NCI-H2081 treated with DMSO at 0.1 percent for 48 hours (cell line): ENCODE measurements at places on chromosomes 1 and 21.

DNA sequence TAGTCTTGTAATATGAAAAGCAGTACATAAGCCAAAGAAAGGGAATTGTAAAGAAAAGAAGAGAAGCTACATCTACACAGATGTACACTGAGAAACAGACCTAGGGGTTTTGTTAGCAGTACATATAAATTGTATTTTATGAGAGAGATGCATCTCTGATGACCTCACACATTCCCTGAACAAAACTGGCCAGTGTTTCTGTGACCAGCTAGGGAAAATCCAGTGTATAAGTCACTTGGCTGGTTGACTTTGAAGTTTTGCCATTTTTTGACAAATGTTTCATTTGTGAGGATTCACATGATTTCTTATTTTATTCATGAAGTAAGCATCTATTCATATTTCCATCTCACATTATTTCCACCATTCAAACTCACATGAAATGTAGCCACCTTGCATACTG lies 28.3 kb upstream of the DYNLT5 start:
- DNase-seq: no peak

GRCh38 chr1:29513357-29513756 lies 277.0 kb downstream of the PTPRU start:
- DNase-seq: no peak

GRCh38 chr1:152047730-152048415 lies 11.1 kb upstream of the S100A11 start:
- no peak for DNase-seq

- no peak for DNase-seq
These were observed 657 bp upstream of the HDAC1 start for GRCh38 chr1:32291145-32291707.

- DNase-seq: no peak
These were observed 21.1 kb upstream of the ABCA4 start for GRCh38 chr1:94142022-94142421.

- no peak for DNase-seq
These were observed 2.8 kb upstream of the H6PD start for GRCh38 chr1:9231648-9232332.

DNA sequence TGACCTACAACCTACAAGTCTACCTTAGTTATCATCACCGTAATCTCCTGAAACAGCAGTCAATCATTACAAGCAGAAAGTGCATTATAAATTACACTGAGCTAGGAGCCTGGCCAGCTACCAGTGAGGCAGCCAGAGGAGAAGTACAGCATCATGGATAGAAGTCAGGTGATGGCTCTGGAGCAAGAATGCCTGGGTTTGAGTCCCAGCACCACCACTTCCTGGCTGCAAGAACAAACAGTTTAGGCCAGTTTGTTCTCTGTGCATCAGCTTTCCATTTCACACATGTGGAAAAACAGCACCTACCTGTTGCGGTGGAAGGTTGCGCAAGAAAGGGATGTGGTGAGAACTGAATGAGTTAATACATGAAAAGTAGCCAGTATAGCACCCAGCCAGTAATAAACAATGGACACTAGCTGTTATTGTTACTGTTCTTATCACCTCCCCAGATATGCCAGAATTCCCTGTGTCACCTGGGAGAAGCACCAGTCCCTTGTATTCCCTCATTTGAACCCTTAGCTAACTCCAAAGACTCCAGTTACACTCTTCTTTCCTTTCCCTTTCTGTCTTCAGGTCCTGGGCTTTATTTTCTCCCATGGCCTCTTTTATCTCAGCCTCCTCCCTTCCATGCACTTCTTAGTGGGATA lies 9.0 kb downstream of the CREG1 start:
- DNase-seq: no peak

DNA sequence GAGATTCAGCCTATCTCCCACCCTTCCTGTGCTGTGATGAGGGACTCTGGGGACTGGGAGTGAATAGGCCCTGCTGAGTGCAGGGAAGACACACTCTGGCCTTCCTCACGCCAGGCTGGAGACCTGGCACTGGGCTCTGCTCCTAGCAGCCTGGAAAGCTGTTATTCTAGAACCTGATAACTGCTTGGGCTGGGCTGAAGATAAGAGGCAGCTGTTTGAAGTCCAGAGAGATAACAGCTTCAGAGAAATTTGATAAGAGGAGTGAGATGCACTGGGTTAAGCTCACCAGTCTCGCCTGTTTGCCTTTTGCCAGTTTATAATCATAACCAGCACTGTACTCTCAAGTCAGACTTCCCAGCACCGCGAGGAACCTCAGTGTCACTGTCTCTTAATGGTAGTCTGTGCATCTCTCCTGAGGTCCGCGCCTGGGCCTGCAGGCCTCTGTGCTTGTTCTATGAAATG lies 46.6 kb upstream of the GPR37L1 start:
- DNase-seq: no peak

- no peak for DNase-seq
These were observed 105.6 kb downstream of the MIS18A start for GRCh38 chr21:32173121-32173724.

- DNase-seq: no peak
These were observed 18.6 kb downstream of the NKAIN1 start for GRCh38 chr1:31221072-31221471.

GRCh38 chr1:222991908-222992307 lies 151.1 kb downstream of the TLR5 start:
- DNase-seq: no peak

- DNase-seq: no peak
These were observed 65.7 kb upstream of the CYP2J2 start for GRCh38 chr1:59992040-59992820.

- DNase-seq: no peak
These were observed 50.4 kb upstream of the FMOD start for GRCh38 chr1:203401199-203401877.

DNA sequence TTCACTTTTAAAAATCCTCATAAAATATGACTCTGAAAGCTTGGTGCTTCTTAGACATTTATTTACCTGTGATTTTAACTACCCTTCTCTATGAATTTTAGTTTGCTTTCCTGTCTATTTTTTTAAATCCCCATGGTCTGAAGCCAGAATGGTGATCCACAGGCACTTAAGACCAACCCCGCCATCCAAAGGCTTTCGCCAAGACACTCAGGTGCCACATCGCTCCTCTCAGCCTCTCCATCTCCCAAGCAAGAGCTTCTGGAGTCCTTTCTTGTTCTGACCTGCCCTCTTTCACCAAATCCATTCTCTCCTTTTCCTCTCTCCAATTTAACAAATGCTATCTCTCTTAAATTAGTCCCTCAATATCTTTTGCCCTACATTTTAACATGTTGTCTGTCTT lies 464.6 kb downstream of the PCP4 start:
- no peak for DNase-seq

- no peak for DNase-seq
These were observed 35.2 kb upstream of the CTPS1 start for GRCh38 chr1:40944326-40944725.

- DNase-seq: no peak
These were observed 61.5 kb upstream of the RAVER2 start for GRCh38 chr1:64683419-64683818.

DNA sequence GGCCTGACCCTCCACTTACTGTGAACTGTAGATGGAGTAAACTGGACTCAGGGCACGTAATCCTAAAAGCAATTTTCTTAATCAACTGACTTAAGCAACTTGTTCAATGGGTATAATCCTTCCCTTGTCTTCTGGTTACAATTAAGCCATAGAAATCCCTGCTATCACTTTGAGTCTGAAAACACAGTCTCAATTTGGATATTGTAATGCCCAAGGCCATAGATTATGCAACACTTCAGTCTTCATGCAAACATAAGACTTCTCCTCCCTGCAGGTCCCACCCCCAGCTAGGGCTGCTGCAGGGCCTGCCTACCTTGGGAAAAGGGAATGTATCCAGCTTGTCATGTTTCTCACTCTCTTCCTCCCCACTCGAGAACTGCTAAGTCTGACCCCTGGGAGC lies 6.2 kb upstream of the SLC5A9 start:
- no peak for DNase-seq

DNA sequence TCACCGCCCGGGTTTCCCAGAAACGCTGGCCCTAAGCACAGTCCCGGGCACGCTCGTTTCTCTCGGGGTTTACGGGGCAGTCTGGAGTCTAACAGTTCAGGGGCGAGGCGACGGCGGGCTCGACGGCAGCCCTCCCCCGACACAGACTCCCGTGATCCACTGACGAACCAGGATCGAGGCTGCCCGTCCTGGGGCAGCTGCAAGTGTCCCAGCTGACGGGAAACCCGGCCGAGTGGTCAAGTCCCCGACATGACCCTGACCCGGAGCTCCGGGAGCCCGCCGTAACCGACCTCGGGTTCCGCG lies 494 bp downstream of the UBE2J2 start:
- DNase-seq: no peak

- no peak for DNase-seq
These were observed 114.5 kb upstream of the KCNK2 start for GRCh38 chr1:214967865-214968575.

- DNase-seq: no peak
These were observed 258.9 kb upstream of the SGIP1 start for GRCh38 chr1:66275083-66275482.

GRCh38 chr1:161398900-161399256 lies 31.2 kb upstream of the CFAP126 start:
- no peak for DNase-seq

GRCh38 chr1:173297798-173298391 lies 90.8 kb upstream of the TNFSF4 start:
- DNase-seq: no peak

- no peak for DNase-seq
These were observed 9.4 kb downstream of the DYRK1A start for GRCh38 chr21:37375866-37376574.

GRCh38 chr1:54052934-54053744 lies at the start of the genes TCEANC2 and TMEM59:
Gene TCEANC2, plus strand, starts transcription at chr1:54053608. Its CDS starts 815 bp downstream, at chr1:54054423.
Gene TMEM59, minus strand, starts transcription at chr1:54053204. Its CDS starts 16 bp downstream, at chr1:54053188.
- DNase-seq: peak; percentile 92

- DNase-seq: no peak
These were observed 1421.1 kb downstream of the PLA2G4A start for GRCh38 chr1:188249811-188250210.

DNA sequence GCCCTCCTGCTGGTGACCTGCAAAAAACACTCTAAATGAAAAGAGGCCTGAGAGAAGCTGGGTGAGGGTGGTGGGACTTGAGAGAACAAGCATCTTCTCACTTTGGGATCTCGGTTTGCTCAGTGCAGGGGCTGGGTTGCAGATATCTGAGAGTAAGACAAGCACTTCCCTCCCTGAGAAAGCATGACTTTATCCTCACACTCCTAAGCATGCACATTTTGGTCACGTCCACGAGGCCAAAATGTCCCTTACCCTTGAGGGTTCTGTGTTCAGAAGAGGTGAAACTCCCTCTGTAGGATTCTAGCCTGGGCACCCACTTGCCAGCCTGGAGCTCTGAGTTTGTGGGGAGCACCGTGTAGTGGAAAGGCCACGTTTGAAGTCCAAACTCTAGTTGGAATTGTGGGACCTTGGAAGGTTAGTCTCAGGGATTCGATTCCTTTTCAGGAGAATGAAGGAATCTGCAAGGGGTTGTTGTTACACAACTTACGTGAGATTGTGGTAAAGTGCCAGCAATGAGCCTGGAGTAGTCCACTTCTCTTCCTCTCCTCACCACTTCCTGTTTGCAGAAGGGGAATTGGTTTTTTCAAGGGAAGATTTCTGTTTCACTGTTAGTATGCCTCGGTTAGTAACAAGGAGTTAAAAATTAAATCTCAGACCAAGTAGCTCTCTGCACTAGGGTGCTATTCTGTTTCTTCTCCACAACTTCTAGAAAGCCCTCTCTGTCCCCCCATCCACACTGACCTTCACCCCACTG lies 3.0 kb downstream of the FCAMR start:
- no peak for DNase-seq

GRCh38 chr1:42133809-42134526 lies 19.2 kb upstream of the GUCA2B start:
- no peak for DNase-seq

DNA sequence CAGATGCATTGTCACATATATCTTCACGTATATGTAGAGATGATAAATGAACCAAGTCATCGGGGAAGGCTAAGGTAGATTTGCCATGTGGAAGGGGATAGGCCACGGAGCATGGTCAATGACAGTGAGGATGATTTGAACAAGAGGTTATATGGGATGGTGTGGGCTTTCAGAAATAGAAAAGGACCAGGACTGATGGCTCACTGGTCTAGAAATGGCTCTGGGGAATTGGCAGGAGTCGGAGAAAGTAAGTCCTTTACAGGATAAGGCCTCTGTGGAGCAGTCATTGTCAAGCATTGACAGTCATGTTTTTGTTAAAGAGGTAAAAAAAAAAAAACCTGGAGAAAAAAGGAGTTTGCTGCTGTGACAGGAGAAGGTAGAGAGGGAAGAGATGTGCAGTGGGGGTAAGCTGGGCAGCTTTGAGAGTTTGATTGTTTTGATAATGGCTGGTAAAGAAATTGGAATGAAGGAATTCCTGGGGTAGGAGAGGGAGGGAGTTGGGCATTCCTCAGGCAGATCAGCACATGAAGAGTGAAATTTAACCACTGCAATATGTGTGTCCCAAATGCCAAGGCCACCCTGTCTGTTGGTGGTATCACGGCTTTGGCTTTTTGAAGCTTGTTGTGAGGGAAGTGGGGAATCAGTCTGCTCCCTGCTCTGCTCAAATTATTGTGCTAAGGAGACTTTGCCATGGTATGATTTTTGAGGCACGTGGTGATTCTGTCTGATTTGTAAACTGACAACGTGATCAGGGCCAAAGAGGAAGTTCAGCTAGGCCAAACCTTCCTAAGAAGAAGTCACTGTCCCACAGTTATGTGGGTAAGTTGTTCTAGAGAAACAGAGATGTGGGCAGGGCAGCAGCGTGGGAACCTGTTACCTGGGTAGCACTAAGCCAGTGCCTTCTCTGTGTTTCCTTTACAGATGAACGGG lies 26.0 kb downstream of the MACF1 start:
- DNase-seq: no peak

- no peak for DNase-seq
These were observed 114.6 kb upstream of the DUSP10 start for GRCh38 chr1:221856228-221857093.

GRCh38 chr1:84742653-84743052 lies 52.4 kb upstream of the SSX2IP start:
- DNase-seq: no peak

- no peak for DNase-seq
These were observed 22.4 kb downstream of the DHCR24 start for GRCh38 chr1:54864460-54865208.

GRCh38 chr1:228463559-228464455 lies 23.4 kb upstream of the RNF187 start:
- peak; percentile 9 for DNase-seq

DNA sequence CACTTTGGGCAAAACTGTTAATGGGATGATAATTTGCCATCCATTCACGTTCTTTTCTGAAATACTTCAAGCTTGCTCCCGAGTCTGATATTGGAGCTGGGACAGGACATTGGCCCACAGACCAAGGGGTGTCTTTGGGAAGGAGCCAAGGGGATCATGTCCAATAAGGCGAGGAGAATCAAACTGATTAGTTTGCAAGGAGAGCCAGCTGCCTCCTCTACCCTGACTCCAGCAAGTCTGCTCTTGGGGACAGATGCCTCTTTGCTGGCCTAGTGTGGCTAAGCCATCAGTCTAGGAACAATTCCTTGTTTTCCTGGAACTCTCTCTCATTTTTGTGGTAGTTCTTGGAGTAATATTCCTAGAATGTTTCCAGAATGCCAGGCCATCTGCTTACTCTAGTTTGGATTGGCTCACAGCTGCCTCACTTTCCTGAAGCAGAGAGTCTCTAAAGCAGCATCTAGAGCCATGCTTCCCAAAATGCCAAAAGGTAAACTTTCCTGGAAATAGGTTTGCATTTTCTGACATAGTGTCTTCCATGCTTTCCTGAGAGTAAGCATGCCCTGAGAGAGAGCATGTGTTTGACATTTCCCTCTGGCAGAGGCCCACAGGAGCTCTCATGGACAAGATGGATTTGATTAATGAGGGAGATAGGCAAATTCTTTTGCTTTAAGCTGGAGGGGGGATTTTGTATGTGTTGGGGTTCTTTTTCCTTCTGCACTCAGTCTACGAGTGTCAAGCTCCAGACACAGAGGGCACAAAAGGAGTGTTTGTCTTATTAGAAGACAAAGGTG lies 145.6 kb downstream of the GDAP2 start:
- DNase-seq: no peak
